ENCODE measurements at places on chromosomes 3 and 15.

- DNase-seq: no peak
These were observed 222.2 kb downstream of the CLSTN2 start for GRCh38 chr3:140157161-140157560.

GRCh38 chr3:68135067-68135466 lies 480.7 kb upstream of the SUCLG2 start:
- DNase-seq: no peak

DNA sequence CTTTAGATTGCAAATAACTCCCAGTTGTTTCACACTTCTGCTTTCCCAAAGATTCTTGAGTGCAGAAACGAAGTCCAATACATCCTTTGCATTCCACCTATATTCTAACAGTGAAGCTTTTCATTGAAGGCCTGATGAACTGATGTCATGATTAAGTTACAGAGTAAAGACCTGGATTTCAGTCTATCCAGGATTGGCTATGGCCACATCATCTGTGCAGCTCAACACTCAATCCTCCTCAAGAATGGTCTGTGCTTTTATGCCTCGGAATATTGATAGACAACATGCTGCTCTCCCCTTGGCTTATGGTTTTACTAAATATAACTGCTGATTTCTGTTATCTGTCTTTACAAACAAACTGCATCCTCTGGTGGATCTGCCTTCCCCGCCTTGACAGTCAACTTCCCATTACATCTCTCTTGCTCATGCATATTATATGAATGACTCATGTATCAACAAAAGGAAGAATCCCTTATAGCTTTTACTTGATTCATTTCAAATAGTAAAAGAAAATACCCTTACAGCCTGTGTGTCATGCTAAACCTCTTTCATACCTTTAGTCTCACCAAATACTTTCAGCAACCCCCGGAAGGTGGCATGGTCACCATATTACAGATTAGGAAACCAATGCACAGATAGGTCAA lies 59.5 kb downstream of the SCN11A start:
- DNase-seq: peak; percentile 39

DNA sequence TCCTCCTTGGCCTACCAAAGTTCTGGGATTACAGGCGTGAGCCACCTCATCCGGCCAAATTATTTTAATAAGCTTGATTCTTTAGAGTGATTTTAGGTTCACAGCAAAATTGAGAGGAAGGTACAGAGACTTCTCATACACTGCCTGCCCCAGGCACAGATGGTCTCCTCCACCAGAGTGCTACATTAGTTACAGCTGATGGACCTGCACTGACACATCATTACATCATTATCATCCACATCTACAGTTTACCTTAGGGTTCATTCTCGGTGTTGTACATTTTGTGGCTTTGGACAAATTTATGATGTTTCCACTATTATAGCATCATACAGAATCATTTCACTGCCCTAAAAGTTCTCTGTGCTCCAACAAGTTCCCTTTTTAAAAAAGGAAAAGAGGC lies 4.4 kb upstream of the VPS8 start:
- DNase-seq: no peak

- no peak for DNase-seq
These were observed 18.7 kb downstream of the DNAJC13 start for GRCh38 chr3:132435911-132436425.

GRCh38 chr3:114973536-114973935 lies 173.6 kb downstream of the ZBTB20 start:
- no peak for DNase-seq

- no peak for DNase-seq
These were observed 96.4 kb upstream of the BFSP2 start for GRCh38 chr3:133303430-133303829.

- no peak for DNase-seq
These were observed 49.3 kb downstream of the CMTM6 start for GRCh38 chr3:32453346-32453745.

DNA sequence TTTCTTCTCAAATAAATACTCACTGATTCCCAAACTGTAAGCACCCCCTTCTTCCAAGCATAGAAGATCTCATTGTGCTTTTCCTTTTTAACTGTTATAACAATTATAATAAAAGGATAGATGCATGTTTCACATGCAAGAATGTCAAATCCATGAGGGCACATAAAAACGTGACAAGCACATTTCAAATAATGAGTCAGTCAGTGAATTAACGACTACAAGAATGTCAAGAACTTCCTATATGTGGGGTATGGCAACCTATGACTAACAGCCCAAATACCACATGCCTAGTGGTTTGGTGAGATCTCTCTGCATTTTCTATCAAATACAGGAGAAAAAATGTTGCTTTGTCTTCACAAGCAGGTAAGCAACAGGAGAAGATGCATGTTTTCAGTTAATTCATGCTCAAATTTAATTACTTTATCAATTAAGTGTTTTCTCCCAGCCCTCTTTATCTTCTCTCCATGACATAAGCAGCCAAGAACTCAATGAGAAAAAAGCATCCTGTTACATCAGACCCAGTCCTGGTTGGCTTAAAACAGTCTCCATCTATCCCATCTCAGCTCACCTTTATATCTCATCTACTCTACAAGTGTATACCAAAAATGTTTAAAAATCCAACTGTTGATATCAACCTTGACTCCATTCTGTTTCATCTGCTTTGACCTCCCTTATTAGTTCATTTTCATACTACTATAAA lies 181.5 kb upstream of the LMCD1 start:
- DNase-seq: peak; percentile 71

DNA sequence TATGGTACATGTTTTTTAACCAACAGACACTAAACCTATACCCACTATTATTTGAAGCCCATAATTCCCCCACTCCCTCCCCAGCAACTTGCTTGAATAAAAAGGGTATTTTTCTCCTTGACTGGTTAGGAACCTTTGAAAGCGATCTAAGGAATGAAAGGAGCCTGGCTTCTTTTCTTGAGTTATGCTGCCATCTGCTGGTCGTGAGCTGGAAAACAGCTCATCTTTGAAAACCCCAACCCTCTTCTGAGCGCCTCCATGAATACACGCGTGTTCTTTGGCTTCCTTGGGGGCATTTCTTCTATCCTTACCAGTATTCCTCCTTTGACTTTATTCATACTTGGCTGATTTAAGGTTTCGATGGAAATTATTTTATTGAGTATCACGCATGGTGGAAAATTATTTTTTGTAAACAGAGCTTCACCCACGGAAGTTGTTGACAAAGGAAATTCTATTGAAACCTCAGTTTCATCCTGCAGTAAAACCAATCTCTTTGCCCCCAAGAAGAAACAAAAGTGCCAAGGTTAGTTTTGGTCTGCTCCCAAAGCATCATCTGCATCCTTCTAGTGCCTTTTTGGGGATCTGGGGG lies 171.6 kb downstream of the SV2B start:
- peak; percentile 57 for DNase-seq

GRCh38 chr15:77988347-77989295 lies 88.9 kb downstream of the TBC1D2B start:
- no peak for DNase-seq

- DNase-seq: no peak
These were observed 117.9 kb downstream of the ADCY5 start for GRCh38 chr3:123331006-123331405.

GRCh38 chr3:11705049-11705448 lies 61.3 kb upstream of the VGLL4 start:
- no peak for DNase-seq

DNA sequence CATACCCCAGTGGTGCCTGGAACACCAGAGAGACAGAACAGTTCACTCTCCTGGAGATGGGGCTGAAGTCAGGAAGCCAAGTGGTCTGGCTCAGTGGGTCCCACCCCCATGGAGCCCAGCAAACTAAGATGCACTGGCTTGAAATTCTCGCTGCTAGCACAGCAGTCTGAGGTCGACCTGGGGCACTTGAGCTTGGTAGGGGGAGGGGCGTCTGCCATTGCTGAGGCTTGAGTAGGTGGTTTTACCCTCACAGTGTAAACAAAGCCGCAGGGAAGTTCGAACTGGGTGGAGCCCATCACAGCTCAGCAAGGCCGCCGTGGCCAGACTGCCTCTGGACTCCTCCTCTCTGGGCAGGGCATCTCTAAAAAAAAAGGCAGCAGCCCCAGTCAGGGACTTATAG lies 272.0 kb downstream of the KLF13 start:
- DNase-seq: no peak

DNA sequence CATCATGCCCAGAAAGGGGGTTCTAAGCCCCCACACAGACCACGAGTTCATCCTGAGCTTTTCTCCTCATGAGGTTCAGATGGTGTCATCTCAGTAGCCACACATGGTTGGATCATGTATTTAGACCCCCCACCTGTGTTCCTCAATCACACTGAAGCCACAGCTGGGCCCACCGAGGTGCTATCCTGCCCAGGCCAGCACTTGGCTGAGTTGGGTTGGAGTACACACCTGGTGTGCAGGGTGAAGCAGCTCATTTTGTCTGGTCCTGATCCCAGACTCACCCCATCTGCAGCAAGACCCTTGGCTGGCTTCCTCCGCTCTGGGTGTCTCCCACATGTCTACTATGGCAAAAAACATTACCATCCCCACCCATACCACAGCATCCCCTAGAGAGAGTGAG lies 41.9 kb downstream of the ACAA1 start:
- no peak for DNase-seq

GRCh38 chr3:100656945-100657344 lies 47.5 kb downstream of the ADGRG7 start:
- no peak for DNase-seq

- DNase-seq: no peak
These were observed 1.9 kb downstream of the ARPP19 start for GRCh38 chr15:52566889-52567288.

DNA sequence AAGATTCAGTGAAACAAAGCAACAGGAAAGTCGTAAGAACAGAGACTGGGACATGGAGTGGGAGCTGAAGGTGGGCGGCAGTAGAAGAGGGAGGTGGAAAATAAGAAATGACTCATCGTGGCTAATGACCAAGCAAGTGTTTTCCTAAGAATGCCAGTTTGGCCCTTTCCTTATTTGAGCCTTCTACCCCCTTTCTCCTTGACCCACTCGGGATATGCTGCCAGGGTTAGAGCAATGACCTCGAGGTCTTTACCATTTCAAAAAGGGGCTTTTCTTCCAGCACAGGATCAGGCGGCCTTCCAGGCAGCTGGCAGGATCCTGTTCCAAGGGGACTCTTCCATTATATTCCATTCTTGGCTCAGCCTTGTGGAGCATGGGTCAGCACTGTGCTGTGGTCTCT lies 241.1 kb downstream of the RYR3 start:
- DNase-seq: no peak

DNA sequence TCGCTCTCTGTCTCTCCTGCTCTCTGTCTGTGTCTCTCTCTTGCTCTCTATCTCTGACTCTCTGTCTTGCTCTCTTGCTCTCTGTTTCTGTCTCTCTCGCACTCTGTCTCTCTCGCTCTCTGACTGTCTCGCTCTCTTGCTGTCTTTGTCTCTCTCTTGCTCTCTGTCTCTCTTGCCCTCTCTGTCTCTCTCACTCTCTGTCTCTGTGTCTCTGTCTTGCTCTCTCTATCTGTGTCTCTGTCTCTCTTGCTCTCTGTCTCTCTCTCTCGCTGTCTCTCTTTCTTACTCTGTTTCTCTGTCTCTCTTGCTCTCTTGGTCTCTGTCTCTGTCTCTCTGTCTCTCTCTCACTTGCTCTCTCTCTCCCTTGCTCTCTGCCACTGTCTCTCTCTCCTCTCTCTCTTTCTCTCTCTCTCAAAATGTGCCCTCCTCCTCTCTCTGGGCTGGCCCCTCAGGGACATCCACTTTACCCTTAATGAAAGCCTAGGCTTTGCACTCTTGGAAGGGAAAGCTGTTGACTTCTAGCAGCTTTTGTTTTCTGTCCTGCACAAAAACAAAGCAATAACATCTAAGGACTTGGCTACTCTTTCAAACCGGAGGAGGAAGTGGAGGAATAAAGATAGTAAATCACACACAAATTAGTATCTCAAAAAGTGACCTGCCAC lies 73.9 kb upstream of the NR2E3 start:
- DNase-seq: no peak

GRCh38 chr3:140391061-140391460 lies 286.8 kb upstream of the TRIM42 start:
- DNase-seq: no peak

DNA sequence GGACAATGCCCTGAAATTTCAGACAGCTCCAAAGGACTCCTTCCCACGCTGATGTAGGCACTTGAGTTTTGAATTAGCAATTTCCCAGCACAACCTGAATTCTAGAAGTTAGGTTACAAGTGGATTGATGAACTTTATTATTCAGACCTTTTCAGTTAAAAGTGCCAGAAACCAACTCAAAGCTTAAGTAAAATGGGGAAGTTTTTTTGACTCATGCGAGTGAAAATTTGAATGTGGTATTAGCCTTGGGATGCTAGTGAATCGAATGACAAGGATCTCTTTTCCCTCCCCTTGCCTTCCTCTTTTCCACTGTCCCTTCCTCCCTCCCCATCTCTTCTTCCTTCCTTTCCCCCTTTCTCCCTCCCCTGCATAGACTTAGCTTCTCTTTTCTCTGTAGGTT lies 295.1 kb upstream of the PROK2 start:
- DNase-seq: no peak

DNA sequence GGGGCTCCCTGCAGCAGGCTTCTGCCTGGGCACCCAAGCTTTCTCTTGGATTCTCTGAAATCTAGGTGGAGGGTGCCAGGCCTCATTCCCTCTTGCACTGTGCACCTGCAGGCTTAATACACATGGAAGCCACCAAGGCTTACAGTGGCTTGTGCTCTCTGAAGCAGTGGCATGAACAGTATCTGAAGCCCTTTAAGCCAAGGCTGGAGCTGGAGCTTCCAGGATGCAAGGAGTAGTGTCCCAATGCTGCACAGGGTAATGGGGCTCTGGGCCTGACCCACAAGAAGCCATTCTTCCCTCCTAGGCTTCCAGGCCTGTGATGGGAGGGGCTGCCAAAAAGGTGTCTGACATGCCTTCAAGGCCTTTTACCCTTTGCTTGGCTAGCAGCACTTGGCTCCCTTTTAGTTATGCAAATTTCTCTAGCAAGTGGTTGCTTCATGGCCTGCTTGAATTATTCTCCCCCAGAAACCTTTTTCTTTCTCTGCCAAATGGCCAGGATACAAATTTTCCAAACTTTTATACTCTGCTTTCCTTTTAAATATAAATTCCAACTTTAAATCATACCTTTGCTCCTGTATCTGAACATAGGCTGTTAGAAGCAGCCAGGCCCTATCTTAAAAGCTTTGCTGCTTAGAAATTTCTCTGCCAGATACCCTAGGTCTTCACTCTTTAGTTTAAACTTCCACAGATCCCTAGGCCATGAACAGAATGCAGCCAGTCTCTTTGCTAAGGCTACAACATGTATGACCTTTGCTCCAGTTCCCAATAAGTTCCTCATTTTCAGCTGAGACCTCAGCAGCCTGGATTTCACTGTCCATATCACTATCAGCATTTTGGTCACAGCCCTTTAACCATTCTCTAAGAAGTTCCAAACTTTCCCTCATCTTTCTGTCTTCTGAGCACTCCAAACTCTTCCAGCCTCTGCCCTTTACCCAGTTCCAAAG lies 201.1 kb upstream of the LRRFIP2 start:
- no peak for DNase-seq

GRCh38 chr15:87118435-87118834 lies 1038.8 kb downstream of the AGBL1 start:
- DNase-seq: no peak

GRCh38 chr3:120780977-120781376 lies 38.4 kb downstream of the GTF2E1 start:
- DNase-seq: peak; percentile 89

GRCh38 chr15:31267161-31268107 lies 59.2 kb upstream of the KLF13 start:
- no peak for DNase-seq

GRCh38 chr3:40645883-40646282 lies 121.1 kb downstream of the ZNF621 start:
- no peak for DNase-seq

GRCh38 chr3:185582236-185582635 lies 3.9 kb upstream of the SENP2 start:
- DNase-seq: no peak

GRCh38 chr15:39785139-39785538 lies 2.5 kb upstream of the FSIP1 start:
- DNase-seq: no peak

- DNase-seq: no peak
These were observed 32.6 kb downstream of the DPP8 start for GRCh38 chr15:65484876-65485275.
